Dorsolateral prefrontal cortex (tissue), 122 donors: ENCODE measurements at places on chromosomes 16 and 17.

GRCh38 chr17:37750768-37751475 lies 6.1 kb upstream of the HNF1B start:
- DNase-seq, result no peak

DNA sequence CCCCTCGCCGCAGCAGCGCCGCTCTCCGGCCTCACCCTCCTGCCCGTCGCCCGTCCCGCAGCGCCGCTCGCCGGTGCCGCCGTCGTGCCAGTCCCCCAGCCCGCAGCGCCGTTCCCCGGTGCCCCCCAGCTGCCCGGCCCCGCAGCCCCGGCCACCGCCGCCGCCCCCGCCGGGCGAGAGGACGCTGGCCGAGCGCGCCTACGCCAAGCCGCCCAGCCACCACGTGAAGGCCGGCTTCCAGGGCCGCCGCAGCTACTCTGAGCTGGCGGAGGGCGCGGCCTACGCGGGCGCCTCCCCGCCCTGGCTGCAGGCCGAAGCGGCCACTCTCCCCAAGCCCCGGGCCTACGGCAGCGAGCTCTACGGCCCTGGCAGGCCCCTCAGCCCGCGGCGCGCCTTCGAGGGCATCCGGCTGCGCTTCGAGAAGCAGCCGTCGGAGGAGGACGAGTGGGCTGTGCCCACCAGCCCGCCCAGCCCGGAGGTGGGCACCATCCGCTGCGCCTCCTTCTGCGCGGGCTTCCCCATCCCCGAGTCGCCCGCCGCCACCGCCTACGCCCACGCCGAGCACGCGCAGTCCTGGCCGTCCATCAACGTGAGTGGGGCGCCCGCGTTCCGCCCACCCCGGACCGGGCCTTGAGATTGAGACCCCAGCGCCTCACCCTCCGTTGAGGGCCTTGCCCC lies 15.0 kb downstream of the TBKBP1 start:
- no peak for DNase-seq

GRCh38 chr17:65633988-65634387 lies 72.5 kb upstream of the AXIN2 start:
- DNase-seq, result no peak

DNA sequence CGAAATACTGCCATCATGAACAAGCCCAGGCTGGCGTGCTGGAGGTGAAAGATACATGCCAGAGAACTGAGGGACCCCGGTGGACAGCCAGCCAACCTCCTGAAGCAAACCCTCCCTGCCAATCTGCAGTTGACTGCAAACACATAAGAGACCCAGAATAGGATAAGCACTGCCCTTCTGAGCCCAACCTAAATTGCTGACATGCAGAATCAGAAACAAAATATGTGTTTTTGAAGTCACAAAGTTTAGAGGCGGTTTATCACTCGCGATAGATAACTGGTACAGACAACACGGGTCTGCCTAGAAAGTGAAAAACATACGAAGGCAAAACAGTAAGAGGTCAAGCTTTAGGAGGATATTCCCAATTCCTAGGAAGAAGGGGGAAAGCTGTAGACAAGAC lies 14.6 kb downstream of the TOX3 start:
- DNase-seq, result no peak

DNA sequence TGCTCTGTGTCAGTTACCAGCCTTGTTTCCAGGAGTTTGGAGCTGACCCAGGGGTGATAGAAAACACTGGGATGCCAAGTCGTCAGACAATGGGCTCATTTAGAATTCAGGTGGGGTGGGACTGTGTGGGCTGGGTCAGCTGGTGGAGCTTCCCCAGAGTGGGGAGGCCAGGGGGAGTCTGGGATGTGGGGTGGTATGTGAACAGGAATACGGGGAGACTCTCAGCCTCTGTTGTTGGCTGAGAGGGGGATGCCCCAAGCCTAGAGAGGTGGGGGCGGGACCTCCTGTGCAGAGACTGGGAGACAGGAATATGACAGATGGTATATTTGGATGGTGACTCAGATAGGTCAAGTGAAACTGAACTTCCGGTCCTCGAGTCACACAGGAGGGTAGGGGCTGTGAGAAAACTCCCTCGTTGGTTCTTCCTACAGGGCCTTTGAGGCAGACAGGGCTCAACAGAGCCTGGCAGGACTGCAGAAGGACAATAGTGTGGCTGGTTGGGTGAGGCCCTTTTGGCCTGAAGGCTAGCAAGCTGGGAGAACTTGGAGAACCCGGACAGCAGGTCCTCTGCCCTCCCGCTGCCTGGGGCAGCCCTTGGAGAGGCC lies 23.7 kb downstream of the CDH1 start:
- DNase-seq, result peak; percentile 67
